Gastroesophageal sphincter (tissue), 4 donors: ENCODE measurements at places on chromosomes 2 and 18. TPM values are rescaled to one million over a fixed set of nuclear protein-coding genes. Genes with fewer than 3 reads are reported as not detected.

DNA sequence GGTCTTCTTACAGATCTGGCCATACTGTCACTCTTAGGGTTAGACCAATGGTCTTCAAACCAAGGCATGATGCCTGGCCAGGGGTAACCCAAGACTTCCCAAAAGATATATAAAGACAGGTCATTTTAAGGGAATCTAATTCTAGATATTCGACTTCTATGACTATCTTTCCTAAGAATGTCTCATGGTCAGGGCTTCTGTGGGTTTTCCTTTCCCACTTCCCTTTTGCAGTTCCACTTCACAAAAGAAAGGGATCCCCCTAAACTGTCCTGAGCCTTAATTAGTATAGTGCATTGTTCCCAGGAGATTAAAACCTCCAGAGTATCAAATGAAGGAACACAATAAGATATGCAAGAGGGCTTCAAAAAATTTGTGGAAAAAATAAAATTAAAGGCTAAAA is 223.6 kb upstream of the SIX2 start:
- no peak for ATAC-seq

DNA sequence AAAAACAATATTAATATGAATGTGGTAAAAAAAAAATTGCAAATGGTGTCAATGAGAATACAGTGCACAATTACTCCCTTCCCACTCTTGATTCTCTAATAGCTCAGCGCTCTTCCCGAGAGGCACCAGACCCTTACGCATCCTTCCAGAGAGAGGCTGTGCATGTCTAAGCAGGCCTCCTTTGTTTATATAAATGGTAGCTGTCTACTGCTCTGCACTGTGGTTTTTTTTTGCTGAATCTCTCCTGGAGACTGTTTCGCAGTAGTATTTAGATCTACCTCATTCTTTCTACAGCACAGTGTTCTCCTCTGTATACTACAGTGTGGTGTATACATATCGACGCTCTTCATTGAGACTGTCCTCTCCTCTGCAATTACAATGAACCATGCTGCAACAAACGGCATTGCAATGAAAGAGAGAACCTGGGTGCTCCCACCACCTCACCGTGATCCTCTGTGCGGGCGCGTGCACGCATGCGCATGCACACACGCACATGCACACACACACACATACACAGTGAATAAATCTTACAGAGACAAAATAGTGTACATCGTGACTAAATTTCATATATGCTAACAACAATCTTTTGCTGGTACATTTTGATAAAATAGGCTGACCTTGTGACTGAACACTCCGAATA is 19.4 kb downstream of the SEPTIN10 start:
- ATAC-seq = no peak

NOSTRIN gene
- total RNA-seq = 15.3 TPM

LIMS3 gene
- total RNA-seq = 3.6 TPM

GAREM1 gene
- 8.2 TPM for total RNA-seq

COL4A3 gene
- total RNA-seq = 5.3 TPM

- peak; percentile 87 for ATAC-seq
Observed at GRCh38 chr2:159326569-159327255, 40.2 kb upstream of the WDSUB1 start.

DNA sequence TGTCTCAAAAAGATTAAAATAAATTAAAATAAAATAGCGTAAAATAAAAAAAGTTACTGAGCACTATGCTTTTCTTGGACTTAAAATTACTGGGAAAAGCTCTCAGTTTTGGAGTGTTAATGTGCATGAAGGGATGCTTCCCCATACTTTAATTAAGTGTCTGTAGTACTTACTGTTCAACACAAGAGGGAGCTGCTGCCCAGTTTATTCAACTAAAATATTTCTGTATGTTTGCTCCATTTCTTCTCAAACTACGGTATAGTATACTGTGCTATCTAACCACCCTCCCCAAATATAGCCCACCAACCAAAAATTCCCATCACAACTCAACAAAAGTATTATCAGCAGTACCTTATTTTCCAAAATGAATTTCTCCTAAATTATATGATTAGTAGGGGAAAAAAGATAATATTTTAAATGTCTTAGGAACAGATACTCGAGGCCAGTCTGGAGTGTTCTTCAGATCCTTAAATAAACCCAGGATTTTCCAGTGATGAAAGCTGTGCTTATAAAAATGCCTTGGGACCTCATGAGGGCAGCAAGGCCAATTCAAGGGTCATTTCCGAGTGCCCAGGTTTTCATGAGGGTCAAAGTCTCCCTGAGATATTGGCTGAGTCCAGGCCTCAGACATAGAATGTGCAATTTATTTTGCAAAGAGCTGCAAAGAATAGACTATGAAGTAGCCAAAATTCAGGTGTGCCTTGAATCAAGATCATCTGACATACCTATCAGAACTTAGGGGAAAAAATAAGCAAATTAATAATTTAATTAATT is 64.1 kb downstream of the CHRNA1 start:
- ATAC-seq = peak; percentile 54

- no peak for ATAC-seq
Observed at GRCh38 chr2:214774108-214774507, 35.4 kb downstream of the BARD1 start.

DNA sequence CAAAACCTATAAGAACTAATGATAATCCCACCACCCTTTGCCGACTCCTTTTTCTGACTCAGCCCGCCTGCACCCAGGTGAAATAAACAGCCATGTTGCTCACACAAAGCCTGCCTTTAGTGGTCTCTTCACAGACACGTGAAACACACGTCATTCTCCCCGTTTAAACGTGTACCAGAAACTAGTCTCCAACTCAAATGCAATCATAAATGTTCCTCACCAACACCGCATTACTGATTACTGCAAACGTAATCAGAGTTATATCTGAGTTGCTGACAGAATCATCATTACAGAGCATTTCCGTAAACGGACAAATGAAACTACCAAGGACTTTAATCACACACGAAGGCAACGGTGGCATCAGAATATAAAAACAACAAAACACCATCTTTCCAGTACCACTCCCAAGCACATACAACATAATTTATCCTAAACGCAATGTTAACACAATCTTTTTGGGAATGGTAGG is 1.9 kb downstream of the CLK1 start:
- ATAC-seq = no peak

M1AP gene
- total RNA-seq = not detected

DNA sequence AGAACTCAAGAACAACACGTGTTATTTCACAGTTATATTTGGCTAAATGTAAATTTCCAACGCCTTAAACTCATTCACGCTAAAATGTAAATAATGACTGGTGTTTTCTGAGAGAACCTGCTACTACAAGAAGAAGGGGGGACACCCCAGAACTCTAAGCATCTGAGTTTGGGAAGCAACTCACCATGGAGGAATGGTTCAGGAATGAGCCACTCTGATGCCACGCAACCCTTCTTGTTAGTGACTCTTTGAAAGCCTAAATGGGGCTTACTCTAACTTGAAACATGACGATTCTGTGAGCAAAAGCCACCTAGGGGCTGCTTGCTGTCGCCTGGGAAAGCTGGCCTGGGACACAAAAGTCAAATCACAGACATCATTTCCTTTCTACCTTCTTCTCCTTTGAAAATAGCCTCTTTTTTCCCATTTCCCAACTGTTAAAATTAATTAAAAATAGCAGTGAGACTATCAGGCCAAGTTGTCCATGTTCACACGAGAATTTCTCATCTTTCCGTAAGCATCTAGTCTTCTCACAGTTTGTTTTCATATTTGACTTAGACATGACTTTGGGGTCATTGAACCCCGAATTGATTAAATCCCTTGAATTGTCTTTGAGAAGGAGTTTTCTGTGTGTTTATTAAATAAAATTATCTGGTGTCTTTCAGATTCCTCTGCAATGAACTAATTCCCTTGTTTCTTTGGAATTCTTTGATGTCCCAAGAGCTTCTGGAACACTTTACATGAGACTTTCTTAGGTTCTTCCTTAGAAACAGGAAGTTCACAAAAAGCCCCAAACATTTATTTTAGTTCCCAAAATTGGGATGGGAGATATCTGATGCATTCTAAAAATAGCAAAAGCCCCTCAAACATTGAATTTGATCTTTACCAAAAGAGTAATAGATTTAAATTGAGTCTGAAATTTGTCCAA is 75.5 kb upstream of the CABLES1 start:
- no peak for ATAC-seq

MEP1B gene
- not detected for total RNA-seq

GRCh38 chr2:144324446-144325045 is 195.4 kb downstream of the ZEB2 start:
- ATAC-seq = no peak

DNA sequence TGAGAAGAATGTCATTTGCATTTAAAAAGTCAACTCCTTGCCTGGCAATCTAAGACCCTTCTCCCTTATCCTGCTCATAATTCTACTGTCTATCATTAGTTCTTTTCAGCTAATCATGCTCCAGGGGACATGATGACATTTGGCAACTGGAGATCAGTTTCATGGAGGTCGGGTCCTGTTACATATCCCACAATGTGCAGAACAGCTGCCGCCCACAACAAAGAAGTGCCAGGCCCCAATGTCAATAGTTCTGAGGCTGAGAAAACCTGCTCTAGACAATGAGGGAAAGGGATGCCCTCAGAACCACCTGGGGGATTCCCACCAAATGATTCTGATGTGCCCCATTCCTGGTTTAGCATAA is 53.4 kb upstream of the IL1RL1 start:
- ATAC-seq = no peak
